ENCODE measurements at places on chromosomes 12 and 14.

DNA sequence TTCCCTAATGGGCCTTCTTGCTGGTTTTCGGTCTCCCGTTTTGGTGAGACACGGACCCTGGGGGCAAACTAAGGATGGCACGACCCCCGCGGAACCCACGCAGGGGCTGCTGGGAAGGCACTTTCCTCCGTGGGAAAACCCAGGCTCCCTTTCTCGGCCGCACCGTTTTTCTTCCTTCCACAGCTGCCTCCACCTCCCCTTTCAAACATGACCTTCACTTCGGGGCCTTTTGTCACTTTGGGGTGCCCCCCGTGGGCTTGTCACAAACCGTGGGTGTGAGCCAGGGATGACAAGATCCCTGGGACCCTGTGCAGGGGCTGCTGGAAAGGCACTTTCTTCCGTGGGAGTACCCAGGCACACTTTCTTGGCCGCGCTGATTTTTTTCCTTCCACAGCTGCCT is 268.7 kb downstream of the ALG10 start:
- no peak for DNase-seq

DNA sequence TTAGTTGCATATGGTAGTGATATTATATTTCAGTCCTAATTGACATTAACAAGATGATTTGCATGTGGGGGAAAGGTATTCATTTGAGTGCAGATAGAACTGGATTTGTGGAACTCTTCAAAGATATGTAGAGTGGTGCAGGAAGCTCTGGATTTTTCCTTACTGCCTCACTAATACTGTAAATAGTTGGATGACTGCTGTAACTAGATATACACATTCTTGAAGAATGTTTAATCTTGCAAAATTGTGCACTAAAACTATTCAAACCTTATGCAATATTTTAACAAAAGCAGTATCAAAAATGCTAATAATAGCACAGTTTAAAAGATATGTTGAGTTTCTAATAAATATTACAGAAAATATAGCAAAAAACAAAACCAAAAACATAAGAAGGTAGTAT is 43.1 kb upstream of the ATF7IP start:
- DNase-seq = no peak

- DNase-seq = no peak
Observed at GRCh38 chr12:124031058-124031457, 58.0 kb downstream of the ZNF664 start.

- no peak for DNase-seq
Observed at GRCh38 chr12:57834086-57834876, 12.2 kb downstream of the CTDSP2 start.

GRCh38 chr14:94653321-94653720 is 41.1 kb downstream of the SERPINA3 start:
- DNase-seq = no peak

- DNase-seq = no peak
Observed at GRCh38 chr14:80536456-80536855, 325.2 kb upstream of the DIO2 start.

DNA sequence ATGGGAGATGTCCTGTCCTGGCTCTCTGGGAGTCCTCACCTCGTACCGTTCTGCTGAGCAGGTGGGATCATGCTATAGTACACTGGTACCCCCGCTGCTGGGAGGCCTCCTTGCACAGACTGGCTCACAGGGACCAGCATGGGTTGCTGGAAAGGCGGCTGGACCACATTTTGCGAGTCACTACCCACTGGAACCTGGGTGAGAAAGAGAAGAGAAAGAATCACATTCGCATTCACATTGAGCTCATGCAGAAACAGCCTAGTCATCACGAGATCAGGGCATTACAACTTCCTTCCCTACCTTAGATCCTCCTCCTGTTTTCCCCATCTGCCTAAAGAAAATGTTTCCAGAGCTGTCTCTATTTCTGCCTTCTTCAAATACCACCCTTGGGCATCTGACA is 17.3 kb upstream of the STAC3 start:
- no peak for DNase-seq

GRCh38 chr14:74574706-74575105 is 37.3 kb downstream of the LTBP2 start:
- no peak for DNase-seq

GRCh38 chr14:91232052-91232451 is 12.5 kb downstream of the GPR68 start:
- no peak for DNase-seq

DNA sequence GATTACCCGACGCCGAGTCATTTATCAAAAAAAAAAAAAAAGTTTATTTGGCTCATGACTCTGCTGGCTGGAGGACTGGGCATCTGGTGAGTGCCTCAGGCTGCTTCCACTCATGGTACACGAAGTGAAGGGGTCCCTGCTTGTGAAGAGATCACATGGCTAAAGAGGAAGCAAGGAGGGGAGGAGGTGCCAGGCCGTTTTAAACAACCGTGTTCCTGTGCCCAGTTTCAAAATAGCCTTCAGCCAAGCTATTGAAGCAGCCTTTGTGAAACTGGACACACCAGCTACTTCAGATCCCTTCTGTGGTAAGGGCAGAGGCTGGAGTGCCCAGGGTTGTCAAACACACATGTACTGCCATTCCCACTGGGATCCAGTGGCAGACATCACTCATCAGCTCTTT is 7.6 kb downstream of the POP5 start:
- no peak for DNase-seq

DNA sequence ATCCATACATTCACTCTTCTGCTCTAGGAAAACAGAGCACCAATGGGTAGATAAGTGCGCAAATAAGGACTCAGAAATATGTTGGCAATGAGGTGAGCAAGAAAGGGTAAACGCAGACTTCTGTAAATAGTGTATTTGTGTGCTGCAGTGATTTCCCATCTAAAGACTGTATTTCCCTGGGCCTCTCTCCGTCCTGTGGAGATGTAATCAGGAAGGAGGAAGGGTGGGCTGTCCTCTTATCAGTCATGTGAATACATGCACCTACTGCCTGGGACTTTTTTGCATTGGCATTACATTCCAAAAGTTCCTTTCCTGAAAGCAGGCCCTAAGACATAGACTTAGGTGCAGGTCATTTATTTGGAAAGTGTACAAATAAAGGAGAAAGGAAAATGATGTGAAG is 114.5 kb downstream of the OTOGL start:
- DNase-seq = no peak

- DNase-seq = no peak
Observed at GRCh38 chr12:54697851-54698250, 49.7 kb upstream of the DCD start.

DNA sequence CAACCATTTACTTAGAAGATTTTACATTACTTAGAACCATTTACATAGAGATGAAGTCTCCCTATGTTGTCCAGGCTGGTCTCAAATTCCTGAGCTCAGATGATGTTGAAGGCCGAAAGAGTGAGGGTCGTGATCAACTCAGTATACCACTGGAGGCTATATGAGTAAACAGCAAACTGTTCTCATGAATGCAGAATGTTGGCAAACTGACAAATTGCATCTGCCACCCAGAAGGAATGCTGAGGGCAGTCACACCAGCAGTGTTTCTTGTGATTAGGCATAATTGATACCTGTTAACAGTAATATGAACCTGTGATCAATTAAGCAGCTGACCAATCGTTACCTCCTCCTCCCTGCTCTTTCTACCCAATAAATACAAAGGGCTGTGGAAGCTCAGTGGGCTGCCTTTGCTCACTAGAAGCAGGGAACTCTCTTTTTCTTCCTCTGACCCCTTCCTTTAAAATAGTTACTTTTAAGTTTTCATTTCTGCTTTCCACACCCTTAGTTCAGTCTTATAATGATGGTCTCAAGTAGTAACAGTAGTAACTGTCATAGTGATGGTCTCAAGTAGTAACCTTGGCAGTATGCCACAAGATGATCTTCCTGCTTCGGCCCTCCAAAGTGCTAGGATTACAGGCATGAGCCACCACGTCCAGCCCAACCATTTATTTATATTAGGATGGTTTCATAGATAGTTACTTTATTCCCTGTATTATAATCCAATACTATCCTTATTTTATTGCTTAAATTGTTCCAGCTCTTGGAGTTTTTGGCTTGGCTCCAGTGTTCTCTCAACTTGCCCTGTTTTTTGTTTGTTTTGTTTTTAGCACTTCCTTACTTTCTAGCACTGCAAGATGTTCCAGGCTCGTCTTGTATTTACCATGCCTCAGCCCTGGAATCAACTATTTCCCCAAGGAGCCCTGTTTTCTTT is 25.8 kb downstream of the LIMA1 start:
- DNase-seq = no peak

GRCh38 chr14:87916103-87916885 is 76.7 kb downstream of the GALC start:
- no peak for DNase-seq

DNA sequence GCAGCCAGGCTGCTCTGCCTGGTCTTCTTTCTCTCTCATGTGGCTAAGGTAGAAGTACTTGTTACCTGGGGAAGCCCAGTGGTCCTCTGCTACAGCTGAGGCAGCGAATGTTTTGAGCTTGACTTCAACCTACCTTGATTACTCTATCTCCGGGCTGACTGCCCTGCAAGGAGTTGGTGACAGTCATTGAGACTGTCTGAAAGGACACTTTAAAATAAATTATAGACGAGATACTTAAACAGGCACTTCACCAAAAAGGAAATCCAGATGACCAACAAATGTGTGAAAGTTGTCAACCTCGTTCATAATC is 474 bp upstream of the CIT start:
- no peak for DNase-seq

DNA sequence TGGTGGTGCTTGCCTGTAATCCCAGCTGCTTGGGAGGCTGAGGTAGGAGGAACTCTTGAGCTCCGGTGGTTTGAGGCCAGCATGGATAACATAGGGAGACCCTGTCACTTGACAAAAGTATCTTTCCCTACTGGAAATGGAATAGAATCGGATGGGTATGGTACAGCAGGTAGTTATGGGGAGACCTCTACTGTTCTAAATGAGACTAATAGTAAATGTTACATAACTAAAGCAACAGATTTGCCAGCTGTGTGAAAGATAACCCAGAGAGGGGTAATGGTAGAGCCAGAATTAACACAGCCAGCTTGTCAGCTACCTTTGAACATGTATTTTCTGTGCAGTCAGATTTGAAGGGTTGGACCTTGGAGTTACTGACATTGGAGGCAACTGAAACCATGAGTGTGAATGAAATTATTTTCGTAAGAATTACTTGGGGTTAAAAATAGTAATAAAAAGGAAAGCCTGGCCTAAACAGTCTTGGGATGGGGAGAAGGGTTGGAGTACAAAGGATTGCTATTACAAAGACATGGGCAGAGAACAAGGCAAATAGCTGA is 21.7 kb upstream of the NUP107 start:
- DNase-seq = no peak

GRCh38 chr14:36215217-36215598 is 38.7 kb upstream of the PTCSC3 start:
- no peak for DNase-seq

DNA sequence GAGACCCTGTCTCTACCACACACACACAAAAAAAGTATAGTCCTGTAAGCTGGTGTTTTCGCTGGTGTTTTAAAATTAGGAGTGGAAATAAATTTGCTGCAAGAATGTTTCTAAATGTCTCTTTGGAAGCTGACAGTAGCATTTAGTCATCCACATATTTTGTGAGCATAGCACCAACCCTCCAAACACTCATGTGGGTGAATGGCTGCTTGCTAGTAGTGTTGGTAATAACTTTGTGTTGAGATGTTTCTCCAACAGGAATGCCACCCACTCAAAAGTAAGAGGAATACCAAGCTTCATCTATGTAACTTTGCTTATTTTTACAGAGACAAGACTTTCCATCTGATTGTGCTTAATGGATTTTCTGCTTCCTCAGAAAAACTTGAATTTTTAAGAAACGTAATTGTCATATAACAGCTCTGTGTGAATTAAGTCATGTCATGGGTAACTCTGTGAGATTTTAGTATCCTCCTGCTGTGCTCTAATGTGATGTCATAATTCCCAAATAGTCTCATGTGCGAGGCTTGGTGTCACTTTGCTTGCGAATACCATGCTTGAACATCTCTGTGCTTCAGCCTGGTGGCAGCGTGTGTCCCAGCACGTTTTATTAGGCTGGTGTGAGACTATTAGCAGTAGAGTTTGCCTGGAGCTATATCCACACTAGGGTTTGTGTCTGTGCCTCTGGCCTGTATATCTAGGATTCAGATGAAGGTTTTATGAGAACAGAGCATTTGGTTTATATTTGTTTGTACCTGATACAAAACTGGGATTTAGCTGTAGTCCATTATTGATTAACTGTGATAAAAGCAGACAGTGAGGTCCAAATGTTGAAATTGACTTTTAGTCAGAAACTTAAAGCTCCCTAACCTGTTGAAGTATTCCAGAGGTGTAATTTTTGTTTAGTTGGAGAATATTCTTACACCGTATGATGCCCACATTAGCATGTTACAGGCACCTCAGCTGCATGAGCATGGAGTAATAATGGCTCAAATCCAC is 80.5 kb downstream of the FBXW8 start:
- no peak for DNase-seq

GRCh38 chr14:68951035-68951797 is 27.9 kb downstream of the ACTN1 start:
- DNase-seq = no peak

- no peak for DNase-seq
Observed at GRCh38 chr12:130686511-130686991, 29.5 kb downstream of the RIMBP2 start.

- DNase-seq = no peak
Observed at GRCh38 chr12:53052419-53053217, 2.8 kb downstream of the TNS2 start.

- no peak for DNase-seq
Observed at GRCh38 chr14:91636604-91637003, 95.3 kb downstream of the CATSPERB start.

- DNase-seq = no peak
Observed at GRCh38 chr12:108146035-108146893, 17.2 kb downstream of the WSCD2 start.

GRCh38 chr14:94009767-94010166 is 12.7 kb downstream of the CCDC197 start:
- no peak for DNase-seq

GRCh38 chr14:61661471-61662400 is 33.6 kb upstream of the HIF1A start:
- no peak for DNase-seq

- no peak for DNase-seq
Observed at GRCh38 chr14:69666112-69666511, 54.7 kb downstream of the SUSD6 start.
